ENCODE measurements at places on chromosomes 6 and 20.

DNA sequence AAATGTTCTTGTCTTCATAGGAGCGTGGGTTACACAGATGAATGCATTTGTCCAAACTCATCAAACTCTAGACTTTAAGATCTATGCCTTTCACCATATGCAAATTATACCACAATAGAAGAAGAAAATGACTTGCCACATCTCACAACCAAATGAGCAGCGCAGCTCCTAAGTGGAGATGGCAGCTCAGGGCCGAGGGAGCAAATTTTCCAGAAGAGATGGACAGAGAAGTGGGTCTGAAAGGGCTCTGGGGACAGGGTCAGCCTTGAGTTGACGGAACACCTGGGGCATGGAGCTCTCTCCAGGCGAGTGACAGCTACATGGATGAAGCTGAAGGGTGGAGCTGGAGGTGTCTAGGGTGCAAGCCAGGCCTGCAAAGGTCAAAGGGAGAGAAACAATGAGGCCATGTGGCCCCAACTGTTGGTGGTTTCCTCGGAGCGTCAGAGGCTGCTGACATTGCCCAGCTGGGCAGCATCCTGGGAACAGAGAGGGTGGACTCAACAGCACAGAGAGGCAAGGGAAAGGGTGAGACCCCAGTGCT, 228.3 kb downstream of the NRN1 start:
- no peak for DNase-seq

- DNase-seq: no peak
These were observed 19.9 kb upstream of the BPIFA2 start for GRCh38 chr20:33148040-33148439.

- no peak for DNase-seq
These were observed 833.0 kb downstream of the EPHA7 start for GRCh38 chr6:92586236-92586977.

- peak; percentile 95 for DNase-seq
These were observed 58.9 kb upstream of the IFNGR1 start for GRCh38 chr6:137277971-137278637.

DNA sequence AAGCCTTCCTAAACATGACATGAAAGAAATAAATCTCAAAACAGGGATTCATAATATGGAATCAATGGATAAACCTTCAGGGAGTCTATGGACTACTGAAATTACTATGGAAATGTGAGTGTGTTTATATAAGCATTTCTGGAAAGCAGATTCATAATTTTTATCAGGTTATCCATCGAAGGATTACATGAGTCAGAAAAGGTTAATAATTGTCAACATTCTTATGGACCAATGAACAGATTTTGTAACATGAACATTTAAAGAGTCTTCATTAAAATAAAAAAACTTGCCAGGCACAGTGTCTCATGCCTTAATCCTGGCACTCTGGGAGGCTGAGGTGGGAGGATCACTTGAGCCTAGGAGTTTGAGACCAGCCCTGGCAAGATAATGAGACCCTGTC, 84.8 kb downstream of the AHI1 start:
- peak; percentile 46 for DNase-seq

- DNase-seq: no peak
These were observed 117.7 kb downstream of the FIG4 start for GRCh38 chr6:109808837-109809236.

DNA sequence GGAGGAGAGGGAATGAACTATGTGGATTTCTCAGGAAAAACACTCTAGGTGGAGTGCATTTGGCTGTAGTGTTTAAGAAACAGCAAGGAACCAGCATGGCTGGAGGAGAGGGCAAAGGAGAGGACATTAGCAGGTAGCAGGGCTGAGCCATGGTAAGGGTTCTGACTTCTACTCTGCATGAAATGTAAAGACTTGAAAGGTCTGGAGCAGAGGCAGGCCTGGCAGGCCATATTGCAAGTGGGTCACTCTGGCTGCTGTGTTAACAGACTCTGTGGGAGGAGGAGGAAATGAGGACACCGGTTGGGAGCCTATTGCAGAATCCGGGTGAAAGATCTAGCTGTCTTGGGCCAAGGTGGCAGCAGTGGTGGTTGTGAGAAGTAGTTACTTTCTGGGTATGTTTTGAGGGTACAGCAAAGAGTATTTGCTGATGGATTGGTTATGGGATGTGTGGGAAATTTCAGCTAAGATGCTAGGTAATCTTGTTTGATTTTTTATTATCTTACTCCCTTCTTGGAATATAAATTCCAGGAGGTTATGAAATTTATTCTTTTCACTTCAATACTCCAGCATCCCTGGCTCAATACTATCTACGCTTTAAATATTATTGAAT, 115.9 kb upstream of the BCLAF1 start:
- no peak for DNase-seq

DNA sequence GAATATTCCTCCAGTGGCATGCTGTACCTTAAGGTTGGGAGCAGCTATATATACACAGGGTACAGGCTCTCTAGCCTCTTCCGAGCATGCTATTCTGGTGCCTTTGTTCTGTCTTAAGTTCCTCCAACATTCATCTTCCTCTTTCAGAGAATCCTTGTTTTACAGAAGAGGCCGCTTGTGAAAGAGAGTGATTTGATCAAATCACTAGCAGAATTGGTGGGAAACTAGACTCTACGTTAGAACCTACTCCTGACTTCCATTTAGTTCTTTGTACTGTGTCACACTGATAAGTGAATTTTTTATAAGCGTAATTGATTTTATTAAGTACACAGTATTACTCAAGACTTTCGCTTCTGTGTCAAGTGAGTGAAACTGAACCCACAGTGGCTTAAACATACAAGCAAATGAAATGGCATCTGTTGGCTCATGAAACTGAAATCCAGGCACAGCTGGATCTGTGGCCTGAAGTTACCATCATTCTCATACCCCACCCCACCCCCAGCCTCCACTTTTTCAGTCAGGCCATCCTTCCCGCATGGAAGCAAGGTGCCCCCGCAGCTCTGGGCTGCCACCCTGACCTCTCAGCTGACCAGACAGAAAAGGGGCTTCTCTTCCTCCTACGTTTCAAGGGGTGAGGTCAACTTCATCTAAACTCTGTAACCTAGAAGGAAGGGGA, 102.3 kb downstream of the RPP40 start:
- DNase-seq: no peak

- DNase-seq: no peak
These were observed 154.0 kb downstream of the TSHZ2 start for GRCh38 chr20:53126185-53126584.

GRCh38 chr6:134035823-134036296, 16.6 kb downstream of the SLC2A12 start:
- DNase-seq: peak; percentile 84

- no peak for DNase-seq
These were observed 329.9 kb downstream of the QKI start for GRCh38 chr6:163744256-163744925.

DNA sequence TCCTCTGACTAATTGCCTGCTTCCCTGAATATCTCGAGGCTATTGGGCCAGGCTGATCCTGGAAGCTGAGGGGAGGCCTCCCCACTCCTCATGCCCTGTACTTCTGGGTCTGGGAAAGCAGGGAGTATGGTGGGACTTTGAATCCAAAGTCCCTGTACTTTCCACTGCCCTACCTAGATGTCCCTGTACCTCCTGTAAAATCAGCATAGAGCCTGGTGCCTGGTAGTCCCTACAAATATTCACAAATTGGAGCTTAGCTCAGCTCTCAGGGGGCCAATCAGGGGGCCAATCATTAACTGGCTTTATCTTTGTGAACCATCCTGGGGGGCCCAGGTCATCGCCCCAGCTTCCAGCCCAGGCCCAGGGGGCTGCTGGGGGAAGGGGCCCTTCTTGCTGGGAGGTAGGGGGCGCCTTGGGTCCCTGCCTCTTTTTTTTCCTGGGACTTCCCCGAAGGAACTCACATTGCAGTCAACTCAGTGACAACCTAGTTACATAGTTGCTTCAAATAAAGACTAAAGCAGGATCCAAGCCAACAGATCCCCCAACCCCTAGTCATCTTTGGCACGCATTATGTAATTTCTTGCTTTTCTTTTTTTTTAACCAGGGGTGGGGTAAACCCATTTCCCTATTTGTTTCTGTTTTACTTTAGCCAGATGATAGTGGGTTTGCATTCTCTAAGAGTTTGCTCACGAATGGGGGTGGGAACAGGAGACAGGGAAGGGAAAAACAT, 6.9 kb upstream of the VEGFA start:
- no peak for DNase-seq

Measured in ELR (cell line).